ENCODE measurements at places on chromosomes 6 and 20.

- peak; percentile 22 for DNase-seq
These were observed 290.2 kb downstream of the PHACTR1 start for GRCh38 chr6:13006578-13007300.

DNA sequence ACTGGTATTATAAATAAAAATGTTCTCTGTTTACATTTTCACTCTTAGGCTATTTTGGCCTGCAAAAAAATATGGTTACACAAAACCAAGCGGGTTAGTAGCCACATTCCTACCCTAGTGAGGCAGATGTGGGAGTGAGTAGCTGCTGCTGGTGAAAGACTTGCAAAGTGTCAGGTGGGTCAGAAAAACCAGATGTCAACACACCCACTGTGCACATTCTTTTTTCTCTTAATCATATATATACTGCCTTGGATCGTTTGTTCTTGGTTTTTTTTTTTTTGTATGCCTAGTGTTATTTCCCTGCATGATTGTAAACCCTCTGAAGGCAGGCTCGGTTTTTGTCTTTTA is 68.0 kb upstream of the TFB1M start:
- DNase-seq = peak; percentile 42

GRCh38 chr6:37630281-37630799 is 67.3 kb downstream of the MDGA1 start:
- peak; percentile 97 for DNase-seq

DNA sequence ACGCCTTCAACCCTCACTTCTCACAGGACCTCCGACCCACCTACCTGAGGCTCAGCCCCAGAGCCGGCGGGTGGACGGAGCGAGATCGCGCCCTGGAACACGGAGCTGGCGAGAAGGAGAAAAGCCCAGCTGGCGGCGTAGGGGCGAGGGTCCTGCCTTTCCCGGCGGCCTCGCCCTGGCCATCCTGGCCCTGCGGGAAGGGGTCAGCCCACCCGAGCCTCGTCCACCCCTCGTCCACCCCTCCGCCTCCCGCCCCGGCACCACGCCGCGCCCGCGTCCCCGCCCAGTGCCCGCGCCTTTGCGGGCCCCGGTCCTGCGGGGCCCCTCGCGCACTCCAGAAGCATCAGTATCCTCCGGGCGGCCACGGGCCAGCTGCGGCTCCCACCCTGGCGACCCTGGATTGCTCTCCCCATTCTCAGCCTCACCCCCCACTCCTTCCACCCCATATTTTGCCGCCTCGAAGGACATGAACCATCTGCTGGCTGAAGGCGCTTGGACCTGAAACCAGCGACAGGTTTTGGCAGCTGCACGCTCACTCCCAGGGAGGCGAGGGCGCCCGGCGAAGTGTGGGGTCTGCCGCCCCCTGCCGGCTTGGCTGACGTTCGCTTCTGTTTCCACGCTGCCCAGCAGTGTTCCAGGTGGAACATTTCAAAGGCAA is 65.1 kb downstream of the PLG start:
- DNase-seq = peak; percentile 6

- DNase-seq = peak; percentile 68
These were observed 52.2 kb downstream of the MARCKS start for GRCh38 chr6:113909224-113909856.

DNA sequence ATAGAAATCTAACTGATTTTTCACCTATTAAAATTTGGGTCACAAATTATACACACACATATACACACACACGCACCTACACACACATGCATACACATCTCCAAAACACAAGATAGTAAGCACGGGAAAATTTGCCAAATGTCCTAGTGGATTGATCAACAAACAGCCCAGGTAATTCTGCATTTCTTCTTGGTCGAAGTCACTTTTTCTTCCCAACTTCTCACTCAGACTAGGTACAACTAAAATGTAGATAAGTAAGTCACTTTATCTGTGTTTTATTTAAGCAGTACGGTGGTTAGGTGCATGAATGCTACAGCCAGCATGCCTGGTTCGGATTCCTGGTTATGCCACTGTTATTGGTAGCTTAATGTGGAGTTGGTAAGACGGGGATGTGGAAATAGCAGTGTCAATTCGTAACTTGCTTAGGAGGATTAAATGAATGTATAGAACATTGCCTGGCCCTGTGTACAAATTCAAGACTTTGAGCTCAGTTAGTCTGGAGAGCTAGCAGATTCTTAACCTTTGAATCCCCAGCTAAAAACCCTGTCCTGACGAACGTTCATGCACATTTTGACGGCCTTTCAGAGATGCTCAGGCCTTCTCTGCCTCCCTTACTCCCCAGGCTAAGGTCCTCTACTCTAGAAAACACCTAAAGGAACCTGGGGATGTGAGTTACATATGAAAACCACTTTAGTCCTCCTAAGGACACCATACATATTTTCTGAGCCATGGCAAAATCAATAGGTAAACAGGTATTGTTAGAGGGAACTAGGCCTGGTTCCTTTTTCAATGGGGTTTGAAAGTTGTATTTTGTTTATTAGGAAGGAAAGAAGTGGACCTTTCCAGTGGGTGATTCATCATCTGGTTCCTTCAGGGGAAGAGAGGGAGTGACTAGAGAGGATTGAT is 50.9 kb downstream of the CYP24A1 start:
- no peak for DNase-seq

DNA sequence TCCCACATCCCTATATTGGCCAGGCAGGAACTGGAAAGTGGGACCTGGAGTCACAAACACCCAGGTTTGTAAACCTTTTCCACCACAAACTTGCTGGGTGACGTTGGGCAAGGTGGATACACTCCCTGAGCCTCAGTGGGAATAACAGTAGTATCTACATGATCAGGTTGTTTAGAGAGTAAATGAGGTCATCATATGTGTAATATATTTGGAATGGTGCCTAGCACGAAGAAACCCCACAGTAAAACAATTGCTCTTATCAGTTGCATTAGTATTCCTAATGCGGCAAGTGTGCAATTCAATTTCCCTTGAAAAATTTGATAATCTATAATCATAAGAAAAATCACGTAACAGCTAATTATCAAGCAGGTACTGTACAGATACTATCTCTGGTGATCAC is 51.9 kb downstream of the HIVEP2 start:
- DNase-seq = peak; percentile 62

GRCh38 chr20:58700121-58700821 is 7.7 kb downstream of the NPEPL1 start:
- no peak for DNase-seq

- peak; percentile 94 for DNase-seq
These were observed 53.8 kb downstream of the PCNA start for GRCh38 chr20:5065879-5066383.

DNA sequence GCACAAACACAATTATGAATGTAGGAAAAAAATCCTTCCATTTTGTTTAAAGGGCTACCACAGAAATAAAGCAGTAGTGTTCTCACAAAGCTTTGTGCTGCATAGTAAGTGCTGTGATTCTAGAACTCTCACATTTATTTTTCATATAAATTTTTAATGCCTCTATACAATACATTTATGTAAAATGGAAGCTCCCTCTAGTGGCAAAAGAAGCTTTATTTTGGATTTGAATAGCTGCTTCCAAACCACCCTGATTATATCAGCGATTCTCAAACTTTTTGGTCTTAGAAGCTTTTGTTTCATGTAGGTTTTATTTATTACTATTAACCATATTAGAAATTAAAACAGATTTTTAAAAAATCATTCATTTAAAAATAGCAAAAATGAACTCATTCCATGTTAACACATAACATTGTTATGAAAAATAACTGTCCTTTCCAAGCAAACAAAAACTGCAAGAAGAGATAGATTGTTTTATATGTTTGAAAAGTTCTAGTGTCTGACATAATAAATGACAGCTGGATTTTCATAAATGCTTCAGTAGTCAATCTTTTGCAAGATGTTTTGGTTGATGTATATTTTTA is 38.4 kb downstream of the HS3ST5 start:
- peak; percentile 15 for DNase-seq

- DNase-seq = no peak
These were observed 9.8 kb downstream of the ZFP64 start for GRCh38 chr20:52181766-52182165.

DNA sequence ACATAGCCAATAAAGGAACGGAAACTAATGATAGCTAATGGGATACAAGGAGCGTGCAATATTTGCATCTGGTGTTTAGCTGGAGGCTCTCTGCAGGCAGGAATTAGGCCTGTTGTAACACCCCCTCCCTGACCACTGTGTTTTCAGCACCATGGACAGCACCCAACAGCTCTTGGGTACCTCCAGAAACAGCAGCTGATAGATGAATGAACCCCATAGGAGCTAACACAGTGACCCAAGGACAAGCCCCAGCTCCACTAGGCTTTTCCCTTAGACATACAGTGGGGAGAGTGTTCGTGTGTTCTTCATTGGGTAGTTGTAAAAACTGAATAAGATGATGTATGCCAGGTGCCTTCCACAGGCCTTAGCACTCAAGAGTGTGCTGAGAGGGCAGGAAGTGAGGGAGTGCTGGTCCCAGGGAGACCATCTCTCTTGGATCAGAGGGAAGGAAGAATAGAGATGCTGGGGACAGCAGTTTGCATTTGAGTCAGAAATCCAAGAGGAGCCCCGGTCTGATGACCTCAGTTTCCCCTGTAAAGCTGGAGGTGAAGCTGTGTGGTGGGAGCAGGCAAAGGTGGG is 161.3 kb downstream of the PHACTR3 start:
- no peak for DNase-seq

GRCh38 chr20:35091816-35092523 is 637 bp downstream of the TRPC4AP start:
- peak; percentile 31 for DNase-seq

- DNase-seq = no peak
These were observed 94.1 kb upstream of the RNF24 start for GRCh38 chr20:4109307-4109940.

DNA sequence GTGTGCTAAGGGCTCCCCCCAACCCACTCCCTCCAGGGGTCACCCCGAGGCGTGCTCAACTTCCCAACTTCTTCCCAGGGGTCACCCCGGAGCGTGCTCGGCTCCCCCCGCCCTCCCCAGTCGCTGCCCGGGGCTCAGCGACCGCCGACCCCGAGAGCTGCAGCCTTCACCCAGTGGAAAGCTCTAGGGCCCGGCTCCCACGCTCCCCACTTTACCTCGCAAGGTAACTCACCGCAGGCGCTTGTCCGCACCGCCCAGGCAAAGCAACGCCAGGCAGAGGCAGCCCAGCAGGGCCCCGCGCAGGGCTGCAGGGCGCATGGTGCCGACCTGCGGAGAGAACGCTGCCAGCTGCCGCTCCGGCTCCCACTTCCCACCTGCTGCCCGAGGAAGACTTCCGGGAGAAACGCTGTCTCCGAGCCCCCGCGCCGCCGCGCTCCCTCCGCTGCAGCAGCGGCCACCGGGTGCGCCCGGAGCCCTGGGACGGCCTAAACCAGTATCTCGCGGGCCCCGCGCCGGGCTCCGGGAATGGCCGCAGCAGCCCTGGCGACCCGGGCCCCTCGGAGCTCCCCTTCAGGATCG is 396 bp downstream of the RNASET2 start:
- DNase-seq = no peak

DNA sequence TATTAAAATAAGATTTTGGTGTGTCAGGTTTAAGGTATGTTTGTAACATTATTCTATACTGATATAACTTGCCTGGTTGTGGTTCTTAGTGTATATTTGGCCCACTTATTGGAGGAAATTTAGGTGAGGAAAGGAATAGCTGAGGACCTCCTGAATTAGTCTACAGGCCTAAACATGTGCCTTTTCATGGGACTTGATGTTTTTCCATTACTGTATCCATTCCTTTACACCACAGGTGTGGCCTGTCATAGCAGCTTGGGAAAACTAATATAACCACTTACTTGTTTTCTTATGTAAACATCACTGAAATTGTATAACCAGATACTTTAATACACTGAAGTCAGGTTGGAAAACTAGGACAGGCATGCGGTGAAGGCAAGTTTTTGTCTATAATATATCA is 27.6 kb downstream of the BCKDHB start:
- DNase-seq = no peak
